GM19239 (cell line): ENCODE measurements at places on chromosomes 4 and X.

DNA sequence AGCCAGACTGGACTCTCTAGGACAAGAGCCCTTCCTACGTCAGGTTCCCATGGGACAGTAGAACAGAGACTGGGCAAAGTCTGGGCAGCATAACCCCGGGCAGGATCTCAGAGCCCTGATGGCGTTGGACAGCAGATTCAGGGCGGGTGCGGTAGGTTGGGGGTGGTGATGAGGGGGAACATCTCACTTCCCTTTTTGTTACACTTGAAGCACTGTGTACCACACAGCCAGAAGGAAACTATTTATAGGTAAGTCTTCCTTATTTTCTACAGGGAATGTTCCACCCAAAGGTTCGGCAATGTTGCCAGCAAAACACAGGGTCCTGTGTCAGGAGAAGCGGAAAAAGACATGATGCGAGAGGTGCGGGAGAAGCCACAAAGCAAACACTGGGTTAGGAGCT is 54.3 kb downstream of the TSC22D3 start:
- DNase-seq = no peak

DNA sequence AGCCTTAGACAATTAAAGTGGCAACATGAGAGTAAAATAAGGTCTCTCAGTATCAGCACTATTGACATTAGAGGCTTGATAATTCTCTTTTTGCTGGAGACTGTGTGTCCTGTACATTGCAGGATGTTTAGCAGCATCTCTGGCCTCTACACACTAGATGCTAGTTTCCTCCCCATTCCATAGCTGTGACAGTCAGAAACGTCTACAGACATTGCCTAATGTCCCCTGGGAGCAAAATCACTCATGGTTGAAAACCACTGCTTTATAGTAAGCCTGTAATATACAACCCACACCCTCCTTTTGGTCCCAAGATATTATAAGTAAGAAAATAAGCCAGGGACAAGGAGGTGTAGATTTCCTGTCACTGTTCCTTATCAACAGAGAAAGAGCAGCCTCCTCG is 166.0 kb downstream of the FRMPD4 start:
- no peak for DNase-seq

DNA sequence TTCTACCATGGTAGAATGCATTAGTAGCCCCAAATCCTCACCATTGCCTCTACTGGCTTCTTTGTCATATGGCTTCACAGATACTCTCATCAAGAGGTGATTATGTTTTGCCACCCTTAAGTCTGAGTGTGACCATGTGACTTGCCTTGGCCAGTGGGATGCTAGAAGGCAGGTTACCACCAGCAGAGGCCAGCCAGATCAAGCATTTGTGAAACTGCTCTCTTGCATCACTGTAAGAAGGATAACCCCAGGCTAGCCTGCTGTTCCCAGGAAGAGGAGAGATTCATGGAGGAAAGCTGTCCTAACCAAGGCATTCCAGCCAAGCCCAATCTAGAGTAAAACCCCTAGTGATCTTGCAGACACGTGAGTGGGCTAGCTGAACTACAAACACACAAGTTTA is 46.8 kb downstream of the USP46 start:
- no peak for DNase-seq

GRCh38 chr4:5804656-5805055 is 88.2 kb downstream of the CRMP1 start:
- no peak for DNase-seq

GRCh38 chr4:183396227-183396637 is 48.2 kb upstream of the CDKN2AIP start:
- no peak for DNase-seq

- DNase-seq = no peak
Observed at GRCh38 chr4:179605196-179605595, 2163.0 kb upstream of the AGA start.

DNA sequence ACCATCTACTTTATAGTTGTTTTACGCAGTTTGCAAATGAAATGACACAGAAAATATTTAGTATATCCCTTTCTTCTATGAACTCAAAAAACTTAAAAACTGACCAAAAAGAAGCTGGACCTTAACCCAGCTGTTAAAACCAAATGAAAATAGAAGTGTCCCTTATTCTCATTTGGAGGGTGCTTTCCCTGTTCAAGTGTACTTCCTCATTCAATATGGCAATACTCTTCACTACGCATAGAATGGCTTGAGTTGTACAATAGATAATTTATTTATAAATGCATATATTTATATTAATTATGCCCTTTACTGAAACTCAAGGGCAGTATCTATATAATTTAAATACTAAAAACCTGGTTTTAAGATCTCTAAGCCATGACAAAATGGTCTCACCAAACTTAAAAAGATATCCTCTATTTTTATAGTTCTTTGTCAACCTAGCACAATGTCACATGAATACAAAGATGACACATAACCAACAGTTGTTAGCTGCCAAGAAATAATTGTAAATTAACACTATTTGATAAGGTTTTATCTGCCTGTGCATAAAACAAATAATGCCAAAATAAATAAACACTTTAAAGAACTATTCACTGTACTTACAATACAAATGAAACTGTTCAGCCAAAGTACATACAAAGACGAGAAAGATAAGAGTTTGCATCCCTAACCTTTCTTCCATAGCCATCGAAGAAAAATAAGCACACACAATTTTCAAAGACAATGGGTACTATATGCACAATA is 25.2 kb downstream of the YTHDC1 start:
- DNase-seq = no peak

DNA sequence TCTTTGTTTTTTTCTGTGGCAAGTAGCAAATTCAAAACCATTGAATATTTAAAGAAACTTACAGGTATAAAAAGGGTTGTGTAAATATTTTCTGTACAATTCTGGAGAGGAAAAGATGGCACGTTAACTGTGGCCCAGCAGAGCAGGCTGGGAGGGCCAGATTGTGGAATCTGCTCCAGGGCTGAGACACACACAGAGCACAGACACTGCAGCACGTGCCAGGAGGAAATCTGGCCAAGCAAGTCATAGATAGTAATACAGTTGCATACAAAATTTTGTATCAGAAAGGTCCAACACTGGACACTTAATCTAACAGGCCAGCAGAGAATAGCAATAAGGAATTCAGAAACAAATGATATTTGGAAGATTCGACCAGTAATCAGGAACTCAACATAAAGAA is 763.7 kb downstream of the PDHA2 start:
- DNase-seq = no peak

DNA sequence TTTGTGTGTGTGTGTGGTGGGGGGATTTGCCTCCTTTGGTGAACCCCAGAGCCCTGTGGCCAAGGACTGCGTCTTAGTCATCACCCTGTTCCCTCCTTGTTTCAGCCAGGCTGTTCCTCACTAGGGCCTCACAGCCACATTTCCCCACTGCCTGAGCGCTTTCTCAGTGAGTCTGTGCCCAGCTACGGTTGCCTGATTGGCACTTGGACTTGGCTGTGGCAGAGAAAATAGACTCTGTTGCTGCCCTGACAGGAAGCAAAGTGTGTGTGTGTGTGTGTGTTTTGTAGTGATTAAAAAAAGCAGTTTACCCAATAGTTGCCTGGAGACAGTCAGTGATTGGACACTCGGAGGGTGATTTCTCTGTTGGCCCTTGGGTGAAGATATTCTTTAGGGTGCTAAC is 113.0 kb downstream of the UCHL1 start:
- no peak for DNase-seq

- no peak for DNase-seq
Observed at GRCh38 chrX:57772637-57773036, 92.6 kb upstream of the NLRP2B start.
